Karpas-422 (cell line): ENCODE measurements at places on chromosomes 6 and 20. TPM values are rescaled to one million over a fixed set of nuclear protein-coding genes. Genes with fewer than 3 reads are reported as not detected.

- peak; percentile 73 for DNase-seq
Measured at GRCh38 chr6:82246802-82247504, 591 bp downstream of the IBTK start.

- peak; percentile 44 for DNase-seq
Measured at GRCh38 chr6:17469006-17469832, 75.8 kb downstream of the CAP2 start.

DNA sequence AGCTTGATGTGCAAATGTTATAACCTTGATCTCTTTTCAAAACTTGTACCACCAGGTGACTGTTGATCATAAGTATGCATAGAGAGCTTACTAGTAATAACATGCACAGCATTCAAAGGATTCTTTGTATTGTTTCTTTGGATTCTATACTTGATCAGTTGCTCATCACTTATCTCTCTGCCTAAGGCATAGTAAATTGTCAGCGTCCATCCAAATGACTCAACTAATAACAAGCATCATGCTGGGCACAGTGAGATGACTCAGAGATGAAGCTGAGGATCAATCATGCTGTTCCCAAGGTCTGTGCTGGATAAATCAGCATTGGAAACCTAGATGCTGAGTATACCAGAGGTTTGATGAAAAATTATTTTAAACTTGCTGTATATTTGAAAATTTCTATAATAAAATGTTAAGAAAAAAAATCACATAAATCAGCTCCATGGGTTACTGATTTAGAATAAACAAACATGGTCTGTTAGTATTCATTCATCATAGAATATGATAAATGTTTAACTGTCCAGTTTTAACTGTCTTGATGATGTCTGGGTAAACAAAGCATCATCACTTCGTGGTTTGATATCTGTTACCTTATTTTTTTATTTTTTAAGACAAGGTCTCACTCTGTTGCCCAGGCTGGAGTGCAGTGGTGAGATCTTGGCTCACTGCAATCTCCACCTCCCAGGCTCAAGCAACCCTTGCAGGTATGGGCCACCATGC is 45.6 kb upstream of the SGK1 start:
- no peak for DNase-seq

DNA sequence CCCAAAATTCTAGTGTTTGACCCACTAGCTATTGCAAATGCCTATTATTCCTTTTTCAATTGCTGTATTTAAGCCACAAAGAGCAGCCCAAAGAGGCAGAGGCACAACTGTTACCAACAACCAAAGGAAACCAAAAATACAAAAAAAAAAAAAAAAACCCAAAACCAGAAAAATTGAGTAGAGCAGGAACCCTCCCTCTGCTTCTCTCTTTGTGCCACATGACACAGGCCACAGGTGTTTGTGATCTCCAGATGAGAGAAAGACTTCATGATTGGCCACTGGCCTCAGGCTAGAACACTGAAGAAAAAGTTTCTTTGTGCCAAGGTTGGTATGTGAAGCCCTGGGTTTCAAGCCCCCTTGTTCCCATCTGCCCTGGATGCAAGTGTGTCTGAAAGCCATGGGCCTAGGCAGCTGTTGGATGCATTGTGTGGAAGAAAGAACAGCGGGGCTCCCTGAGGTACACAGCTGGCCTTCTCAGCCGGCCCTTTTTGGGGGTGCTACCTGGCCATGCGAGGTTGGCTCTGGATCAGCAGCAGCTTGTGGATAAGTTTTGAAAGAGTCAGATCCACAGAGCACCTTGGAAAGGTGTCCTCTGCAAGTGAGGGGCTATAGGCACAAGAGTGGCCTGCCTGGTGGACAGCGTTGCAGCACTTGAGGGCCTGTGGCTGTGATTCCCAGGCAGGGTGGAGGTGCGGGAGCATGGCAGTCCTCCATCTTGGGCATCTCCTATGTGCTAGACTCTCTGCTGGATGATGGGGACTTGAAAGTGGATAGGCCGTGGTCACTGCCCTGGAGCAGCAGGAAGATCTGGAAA is 204.5 kb downstream of the ZDHHC14 start:
- DNase-seq, result no peak

GRCh38 chr6:131510591-131510990 is 62.4 kb upstream of the ARG1 start:
- DNase-seq, result no peak

- DNase-seq, result peak; percentile 52
Measured at GRCh38 chr6:139325686-139326085, 33.9 kb upstream of the TXLNB start.

GRCh38 chr6:108156938-108157233 is 8.9 kb upstream of the NR2E1 start:
- DNase-seq, result no peak

DNA sequence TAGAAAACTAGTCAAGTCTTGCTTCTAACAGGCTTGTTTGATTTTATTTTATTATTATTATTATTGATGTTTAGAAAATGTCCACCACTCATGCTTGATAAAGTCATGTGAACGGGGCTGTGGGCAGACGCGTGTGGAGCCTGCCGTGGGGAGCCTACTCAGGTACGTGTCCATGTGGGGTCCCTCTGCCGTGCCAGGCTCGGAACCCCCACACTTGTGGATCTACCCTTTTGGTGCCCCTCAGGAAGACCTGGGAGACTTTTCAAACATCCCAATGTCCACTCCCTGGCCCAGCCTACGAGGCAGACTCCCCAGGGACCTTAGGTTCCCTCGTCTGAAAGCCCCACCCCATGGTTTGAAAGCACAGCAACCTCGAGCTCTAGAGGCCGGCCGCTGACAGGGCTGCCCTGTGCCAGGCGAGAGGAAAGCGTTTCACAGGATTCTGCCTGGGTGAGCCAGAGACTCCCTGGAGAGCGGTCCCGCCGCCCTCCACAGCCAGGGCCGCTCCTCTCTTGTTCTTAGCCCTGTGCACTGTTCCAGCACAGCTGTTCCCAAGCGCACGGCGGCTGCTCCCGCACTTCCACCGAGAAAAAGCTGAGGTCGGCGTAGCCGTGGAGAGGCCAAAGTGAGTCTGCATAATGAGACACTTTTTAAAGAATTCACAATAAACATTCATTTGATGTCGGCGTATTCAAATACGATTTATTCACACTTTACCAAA is 249.7 kb downstream of the TTLL2 start:
- DNase-seq, result no peak

DNA sequence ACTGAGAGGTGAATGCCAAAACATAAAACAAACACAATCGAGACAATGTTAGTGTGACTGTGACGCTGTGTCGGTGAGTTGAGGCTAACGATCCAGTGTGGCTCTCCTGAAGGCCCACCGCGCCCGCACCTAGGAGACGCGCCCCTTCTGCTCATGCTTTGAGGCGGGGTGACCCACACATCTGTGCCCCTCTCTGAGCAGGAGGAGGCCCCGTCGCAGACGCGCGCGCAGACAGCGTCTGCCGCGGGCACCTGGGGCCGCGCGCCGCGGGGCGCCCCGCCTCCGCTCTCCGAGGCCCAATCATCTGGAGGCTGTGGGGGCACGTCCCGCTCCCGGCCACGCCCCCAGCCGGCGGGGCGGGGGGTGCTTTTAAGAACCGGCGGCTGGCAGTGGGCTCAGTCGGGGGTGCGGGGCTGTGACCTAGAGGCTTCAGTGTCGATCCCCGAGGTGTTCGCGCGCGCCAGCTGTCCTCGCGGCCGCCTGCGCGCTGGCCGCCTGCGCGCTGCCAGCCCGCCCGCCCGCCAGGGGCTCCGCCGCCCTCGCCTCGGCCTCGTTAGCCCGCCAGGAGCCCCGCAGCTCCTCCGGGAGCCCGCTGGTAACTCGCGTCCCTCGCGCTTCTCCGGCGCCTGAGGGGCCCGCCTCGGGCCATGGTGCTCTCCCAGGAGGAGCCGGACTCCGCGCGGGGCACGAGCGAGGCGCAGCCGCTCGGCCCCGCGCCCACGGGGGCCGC is at the start of gene SLC16A10:
Gene SLC16A10, plus strand, starts transcription at position 398 of the 730 bp plus-strand sequence. Its CDS starts 250 bp downstream, at position 648.
- DNase-seq, result peak; percentile 87

The PAQR8 gene
- 0.29 and 1.2 TPM in 2 replicates for total RNA-seq

The KCNK15 gene
- total RNA-seq, result not detected in 2 replicates
